ENCODE measurements at places on chromosomes 3 and 15.

DNA sequence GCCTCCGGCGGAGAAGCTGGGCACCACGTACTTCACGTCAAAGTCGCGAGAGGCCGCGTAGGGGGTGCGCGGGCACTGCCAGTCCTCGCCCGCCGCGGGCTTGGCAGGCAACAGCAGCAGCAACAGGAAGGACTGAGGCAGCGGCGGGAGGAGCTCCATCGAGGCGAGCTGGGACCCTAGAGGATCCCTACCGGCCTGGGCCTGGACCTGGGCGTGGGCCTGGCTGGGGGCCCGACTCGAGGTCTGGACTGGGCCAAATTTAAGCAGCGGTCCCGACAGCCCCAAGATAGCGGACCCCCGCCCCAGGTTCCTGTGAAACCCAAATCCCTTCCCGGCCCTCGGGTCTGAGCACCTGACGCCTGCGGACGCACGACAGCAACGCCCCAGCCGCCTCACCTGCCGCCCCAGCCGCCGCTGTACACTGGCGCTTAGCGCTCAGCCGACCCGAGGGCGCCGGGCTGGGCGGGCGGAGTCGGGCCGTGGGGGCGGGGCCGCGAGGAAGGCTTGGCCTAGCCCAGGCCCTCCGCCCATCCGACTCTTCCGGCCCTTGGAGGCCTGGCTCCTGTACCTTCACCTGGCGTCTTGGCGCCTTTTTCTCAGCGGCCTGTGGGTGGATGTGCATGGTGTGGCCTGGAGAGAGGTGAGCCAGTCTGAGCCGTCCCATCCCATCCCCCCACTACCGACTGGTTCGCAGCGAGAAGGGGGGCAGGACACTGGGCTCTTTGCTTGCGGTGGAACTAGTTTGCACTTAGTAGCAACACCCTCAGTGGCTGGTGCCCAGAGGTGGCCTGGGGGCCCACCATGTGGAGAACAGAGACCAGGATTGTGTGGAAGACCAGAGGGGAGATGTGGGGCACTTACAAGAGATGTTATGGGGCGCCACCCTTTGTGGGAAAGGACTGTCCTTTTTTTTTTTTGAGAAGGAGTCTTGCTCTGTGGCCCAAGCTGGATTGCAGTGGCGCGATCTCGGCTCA lies at the start of gene MST1R:
TSS of gene MST1R (minus strand) at position 423 of the 974 bp plus-strand sequence. CDS start at position 159, 264 bp downstream.
- peak; percentile 37 for DNase-seq

GRCh38 chr15:88043396-88043795 lies 213.1 kb downstream of the NTRK3 start:
- no peak for DNase-seq

DNA sequence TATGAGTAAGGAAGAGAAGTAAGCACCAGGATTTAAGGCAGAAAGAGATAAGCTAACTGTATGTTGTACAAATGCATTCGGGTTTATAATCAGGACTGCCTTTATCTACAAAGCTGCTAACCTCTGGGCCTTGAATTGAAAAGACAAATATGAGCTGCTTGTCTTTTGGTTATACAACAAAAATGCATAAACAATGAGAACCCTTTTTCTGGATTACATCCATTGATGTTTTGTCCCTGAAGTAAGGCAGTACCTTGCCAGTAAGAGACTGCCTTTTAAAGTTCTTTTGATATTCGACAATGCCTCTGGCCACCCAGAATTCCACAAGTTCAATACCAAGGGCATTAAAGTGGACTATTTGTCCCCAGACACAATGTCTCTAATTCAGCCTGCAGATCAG lies 280.7 kb downstream of the ZNF621 start:
- no peak for DNase-seq

- no peak for DNase-seq
These were observed 2.7 kb downstream of the CHRNA3 start for GRCh38 chr15:78618064-78618463.
